ENCODE measurements at places on chromosomes 4 and X.

DNA sequence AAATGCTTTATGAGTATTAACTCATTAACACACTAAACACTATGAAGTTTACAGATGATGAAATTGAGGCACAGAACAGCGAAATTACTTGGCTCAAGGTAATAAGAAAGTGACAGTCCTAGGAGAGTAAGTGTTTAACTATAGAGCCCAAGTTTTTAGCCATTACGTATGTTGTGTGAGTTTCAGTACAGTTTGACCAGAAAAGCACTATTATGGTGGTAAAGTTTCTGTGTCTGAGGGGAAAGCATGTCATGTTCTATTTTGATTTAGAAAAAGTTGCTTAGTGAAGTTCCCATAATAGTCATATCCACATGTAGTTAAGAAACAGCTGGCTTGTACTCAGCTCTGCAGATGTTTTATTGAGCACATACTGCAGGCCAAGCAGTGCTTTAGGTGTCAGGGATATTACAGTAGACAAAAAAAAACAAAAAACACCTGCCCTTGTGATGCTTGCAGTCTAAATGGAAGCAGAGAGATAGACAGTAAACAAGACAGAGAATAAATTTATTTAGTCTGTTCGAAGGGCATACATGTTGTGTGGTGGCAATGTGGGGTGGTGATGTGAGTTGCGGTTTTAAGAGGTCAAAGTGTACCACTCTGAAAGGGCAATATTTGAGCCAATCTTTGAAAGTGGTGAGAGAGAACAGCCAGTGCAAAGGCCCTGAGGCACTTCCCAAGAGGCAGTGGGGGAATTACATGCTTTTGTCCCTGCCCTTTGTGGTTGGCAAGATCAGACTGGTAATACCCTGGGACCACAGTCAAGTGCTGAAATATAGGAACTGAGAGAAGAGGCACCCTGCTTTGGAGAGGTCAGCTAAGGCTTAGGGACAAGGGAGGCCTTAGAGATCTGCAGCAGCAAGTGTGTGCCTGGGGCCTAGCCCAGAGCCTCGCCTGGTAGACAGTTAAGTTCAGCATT is 6.2 kb downstream of the TMEM131L start:
- no peak for DNase-seq

DNA sequence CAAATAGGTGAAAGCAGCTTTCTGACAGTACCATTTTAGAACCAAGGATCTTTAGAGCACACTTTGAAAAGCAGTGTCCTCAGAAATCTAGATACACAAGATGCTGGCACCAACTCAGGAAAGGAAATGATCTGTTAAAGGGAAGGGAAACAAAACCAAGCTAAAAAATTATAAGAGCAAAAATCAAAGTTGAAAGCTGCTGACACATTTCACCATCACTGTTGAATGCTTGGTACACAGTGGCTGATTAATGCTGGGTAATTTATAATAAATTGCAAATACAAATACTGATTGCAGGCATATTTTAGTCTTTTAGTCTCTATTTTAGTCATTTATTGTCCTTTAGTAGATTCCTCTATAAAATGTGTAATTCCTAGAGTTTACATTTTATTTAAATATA is 1540.1 kb upstream of the PCDH10 start:
- DNase-seq: no peak

- DNase-seq: no peak
Observed at GRCh38 chr4:75995727-75996126, 5.0 kb upstream of the SDAD1 start.

GRCh38 chr4:57109847-57110639 is at the start of gene IGFBP7:
Gene IGFBP7, minus strand, starts transcription at chr4:57110385. Its CDS starts 34 bp downstream, at chr4:57110351.
- peak; percentile 87 for DNase-seq

GRCh38 chr4:181468451-181468850 is 774.8 kb upstream of the TENM3 start:
- DNase-seq: no peak

DNA sequence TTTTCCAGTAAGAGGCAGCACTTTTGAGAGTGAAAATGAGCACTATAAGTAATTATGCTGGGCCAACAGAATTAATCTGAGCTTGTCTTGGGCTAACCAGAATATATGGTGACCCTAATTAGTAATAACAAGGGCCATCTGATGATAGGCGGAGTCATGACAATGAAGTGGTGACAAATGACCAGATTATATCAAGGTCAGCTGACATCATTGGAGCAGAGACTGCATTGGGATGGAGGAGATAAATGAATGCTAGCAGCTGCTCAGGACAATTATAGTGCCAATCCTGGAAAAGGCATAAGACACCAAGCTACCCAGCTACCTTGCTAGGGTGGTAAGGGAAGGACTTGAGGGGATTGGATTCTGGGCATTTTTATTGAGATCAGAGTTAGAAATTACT is 1548.7 kb downstream of the RPA4 start:
- no peak for DNase-seq

GRCh38 chr4:37981425-37981824 is 21.2 kb downstream of the PTTG2 start:
- DNase-seq: no peak

DNA sequence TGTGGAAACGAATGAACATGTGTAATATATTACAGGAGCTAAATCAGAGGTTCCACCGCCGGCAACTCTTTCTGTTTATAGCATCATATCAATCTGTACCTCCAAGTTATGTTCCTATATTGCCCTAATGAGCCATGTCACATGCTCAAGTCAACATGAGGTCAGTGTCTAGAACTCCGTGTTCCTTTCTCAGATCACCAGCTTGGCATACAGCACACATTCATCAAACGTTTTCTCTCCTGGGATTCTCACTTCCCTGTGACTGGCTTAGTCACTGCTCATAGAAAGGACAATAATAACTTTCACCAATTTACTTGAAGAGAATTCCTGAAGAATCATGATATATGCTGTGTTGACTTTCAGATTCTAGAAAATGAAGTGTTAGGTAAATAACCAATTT is 532.0 kb upstream of the SPANXN1 start:
- no peak for DNase-seq

Measured in cardiac septum (tissue), 1 donor.